ENCODE measurements at places on chromosomes 6 and 20. TPM values are rescaled to one million over a fixed set of nuclear protein-coding genes. Genes with fewer than 3 reads are reported as not detected.

Gene ARMH2
- not detected for total RNA-seq

Gene TFAP2C
- total RNA-seq, result under 0.01 TPM

Gene EMILIN3
- under 0.01 TPM for total RNA-seq

Gene FOXF2
- total RNA-seq, result 2.5 TPM

Gene RBM38
- 6.9 TPM for total RNA-seq

Gene HEY2
- not detected for total RNA-seq

Gene OR2J3
- total RNA-seq, result not detected

Gene MYCT1
- 1.1 TPM for total RNA-seq

Gene CLPSL1
- total RNA-seq, result not detected

Gene PTCHD4
- total RNA-seq, result 0.72 TPM

Gene C6orf163
- total RNA-seq, result 1.7 TPM
